ENCODE measurements at places on chromosomes 3 and 15.
A peak's percentile ranks its signal among the peaks of the same experiment; 100 is the strongest.

DNA sequence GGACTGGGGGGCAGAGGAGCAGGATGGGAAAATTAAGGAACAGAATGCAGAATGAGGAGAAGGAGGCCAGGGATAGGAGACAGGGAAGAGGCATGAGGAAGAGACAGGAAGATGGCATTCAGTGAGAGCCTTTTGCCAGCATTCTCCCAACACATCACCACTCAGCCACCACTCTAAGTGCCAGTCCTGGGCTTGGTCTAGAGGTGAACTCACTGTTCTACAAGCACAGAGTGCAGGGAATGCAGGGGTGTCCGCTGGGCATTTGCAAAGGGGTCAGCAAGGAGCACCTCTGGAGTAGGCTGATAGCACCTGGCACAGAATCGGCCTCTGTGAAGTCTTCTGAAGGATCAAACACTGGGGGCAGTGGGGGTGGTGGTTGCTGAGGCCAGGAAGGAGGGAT is 14.6 kb upstream of the IGDCC3 start:
- no peak for DNase-seq

- no peak for DNase-seq
These were observed 32.3 kb downstream of the FSTL1 start for GRCh38 chr3:120418446-120418845.

GRCh38 chr15:74752531-74752930 is 3.9 kb downstream of the CYP1A2 start:
- DNase-seq = no peak

- no peak for DNase-seq
These were observed 14.8 kb upstream of the LCTL start for GRCh38 chr15:66580643-66581042.

DNA sequence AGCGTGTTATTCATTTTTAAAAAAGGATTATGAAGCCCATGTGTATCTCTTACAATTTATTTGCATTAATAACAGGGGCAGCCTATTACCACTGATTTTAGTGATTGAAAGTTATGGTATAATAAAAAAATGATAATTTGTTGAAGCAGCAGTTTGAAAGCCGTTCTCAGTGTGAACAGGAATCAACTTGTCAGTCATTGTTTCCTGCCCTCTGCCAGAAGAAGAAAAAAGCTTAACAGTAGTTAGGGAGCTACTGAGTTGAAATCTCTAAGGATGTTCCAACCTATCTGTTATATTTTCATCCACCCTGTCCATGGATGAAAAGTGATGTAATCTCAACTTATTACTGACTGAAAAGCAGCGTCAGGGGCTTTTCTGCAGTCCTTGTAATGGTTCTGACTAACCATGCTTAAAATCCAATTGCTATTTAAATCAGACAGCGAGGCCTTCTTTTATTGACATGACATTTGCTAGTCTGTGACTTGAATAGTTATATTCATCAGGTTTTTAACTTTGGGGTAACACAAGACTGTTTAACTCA is 486.7 kb downstream of the ROBO2 start:
- no peak for DNase-seq

- no peak for DNase-seq
These were observed 20.2 kb downstream of the PARP16 start for GRCh38 chr15:65266469-65266868.

DNA sequence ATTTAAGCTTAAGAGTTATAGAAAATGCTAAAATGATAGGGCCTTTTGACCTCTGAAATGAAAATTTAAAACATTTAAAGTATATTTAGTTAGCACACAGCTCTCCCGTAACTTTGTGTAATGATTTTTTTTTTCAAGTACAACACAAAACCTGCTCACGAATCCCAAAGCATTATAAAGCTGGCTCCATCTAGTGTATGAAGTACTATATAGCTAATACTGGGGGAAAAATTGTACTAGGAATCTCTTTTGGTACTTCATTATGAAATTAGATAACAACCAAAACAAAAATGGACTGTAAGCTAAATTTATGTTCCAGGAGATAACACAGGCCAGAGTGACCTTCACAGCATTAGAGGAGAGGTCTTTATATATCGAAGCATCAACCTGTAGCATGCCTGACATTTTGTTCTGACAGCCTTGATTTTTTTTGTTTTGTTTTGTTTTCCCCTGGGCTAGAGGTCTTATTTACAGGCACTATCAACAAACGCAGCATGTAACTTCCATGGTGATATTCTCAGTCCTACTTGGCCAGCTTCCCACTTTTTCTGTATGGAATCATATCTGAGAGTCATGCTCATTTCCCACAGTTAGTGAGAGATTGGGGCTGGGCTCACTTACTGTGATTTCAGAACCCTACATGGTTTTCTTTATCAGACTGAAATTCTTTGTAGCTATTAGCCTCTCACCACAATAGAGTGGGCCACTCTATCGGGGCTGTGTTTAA is 116.3 kb downstream of the MITF start:
- no peak for DNase-seq

- no peak for DNase-seq
These were observed 80.4 kb downstream of the TRANK1 start for GRCh38 chr3:36864180-36865053.

DNA sequence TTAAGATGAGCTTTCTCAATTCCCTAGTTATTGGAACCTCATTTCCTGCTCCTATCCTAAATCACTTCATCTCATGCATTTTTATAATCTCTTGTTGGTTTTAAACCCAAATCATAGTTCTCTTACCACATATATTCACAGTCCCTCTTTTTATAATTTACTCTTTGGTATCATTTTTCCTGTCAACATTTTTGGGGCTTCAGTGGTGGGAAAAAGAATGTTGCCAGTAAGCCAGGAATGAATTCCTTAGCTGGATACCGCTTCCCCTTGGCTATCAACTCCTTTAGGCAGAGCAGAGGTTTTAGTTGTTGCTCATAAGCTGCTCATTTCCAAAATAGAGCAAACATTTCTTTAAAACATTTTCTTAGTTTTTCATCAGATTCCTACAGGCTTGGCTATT is 112.3 kb downstream of the GALK2 start:
- no peak for DNase-seq

DNA sequence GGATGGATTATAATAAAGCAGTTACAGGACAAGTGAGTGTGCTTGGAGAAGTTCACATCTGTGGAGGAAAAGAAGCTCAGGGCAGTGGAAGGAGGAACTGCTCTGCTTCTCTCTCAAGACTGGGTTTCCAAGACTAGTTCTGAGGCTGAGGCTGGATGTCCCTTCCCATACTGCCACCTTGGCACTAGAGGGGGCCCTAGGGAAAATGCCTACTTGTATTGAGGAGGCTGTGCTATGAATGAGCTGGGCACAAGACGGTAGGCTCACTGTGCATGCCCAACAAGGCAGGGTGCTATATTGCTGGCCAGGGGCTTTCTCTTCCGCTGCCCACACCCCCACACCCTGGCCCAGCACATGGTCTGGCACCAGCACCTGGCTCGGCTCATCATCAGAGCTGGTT is 65.2 kb downstream of the SLCO2A1 start:
- DNase-seq = no peak

DNA sequence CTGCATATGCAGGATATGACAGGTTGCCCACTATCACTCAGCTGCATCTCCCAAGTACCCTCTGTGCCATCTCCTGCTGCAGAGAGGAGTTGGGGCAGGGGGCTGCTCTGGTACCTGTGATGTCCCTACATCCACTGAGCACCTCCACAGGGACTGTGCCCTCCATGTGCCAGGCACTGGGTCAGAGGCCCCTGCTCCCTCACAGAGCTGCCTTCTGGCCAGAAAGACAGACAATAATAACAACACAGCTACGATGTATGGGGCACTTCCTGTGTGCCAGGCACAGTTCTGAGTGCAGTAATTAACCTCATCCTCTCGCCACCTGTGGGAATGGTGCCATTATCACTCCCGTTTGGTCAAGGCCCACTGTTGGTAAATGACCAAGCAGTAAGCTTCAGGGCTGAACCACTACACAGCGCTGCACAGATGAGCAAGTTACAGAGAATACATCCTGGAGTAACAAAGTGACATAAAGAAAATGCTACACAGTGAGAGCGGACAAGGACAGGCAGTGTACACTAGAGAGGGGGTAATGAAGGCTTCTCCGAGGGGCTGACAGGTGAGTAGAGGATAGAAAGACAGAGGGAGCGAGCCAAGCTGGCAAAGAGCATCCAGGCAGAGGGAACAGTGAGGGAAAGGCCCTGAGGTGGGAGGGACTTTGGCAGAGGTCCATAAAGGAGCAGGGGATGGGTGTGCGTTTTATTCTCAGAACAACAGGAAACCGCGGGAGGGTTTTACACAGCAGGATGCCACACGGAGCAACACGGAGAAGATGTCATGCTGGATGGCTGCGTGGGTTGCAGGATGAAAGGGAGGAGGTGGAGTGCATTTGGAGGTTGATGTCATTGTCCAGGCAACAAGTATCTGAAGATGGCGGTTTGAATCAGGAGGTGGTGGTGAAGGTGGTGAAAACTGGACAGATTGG is 13.6 kb downstream of the WNT7A start:
- peak; percentile 80 for DNase-seq

DNA sequence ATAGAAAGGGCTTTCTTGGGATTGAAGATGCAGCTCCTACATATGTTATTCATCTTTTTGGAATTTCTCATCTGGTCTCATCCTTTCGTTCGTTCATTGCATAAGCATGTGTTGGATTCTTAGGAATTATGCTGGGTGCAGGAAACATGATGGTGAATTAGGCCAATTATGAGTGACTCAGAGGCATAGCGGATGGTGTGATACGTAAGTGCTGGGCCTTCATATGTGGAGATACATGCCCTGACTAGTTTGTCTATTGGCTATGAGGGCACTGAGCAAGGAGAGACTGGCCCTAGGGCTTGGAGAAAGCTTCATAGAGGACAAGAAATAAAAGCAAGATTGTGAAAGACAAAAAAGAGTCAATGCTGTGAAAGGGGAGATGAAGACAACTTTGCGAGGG is 235.1 kb downstream of the MYRIP start:
- DNase-seq = no peak

- DNase-seq = no peak
These were observed 350.9 kb downstream of the ZIC1 start for GRCh38 chr3:147760085-147760484.

DNA sequence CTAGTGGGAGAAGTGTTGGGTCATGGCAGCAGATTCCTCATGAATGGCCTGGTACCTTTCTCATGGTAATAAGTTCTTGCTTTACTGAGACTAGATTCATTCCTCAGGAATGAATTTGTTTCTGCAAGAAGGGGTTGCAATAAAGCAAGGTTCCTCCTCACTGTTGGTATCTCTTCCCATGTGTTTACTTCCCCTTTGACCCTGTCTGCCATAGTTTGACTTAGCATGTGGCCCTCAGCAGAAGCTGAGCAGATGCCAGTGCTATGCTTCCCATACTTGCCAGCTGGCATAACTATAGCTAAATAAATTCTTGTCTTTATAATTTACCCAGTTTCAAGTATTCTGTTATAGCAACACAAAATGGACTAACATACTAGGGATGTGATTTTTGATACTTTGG is 163.6 kb upstream of the COL8A1 start:
- DNase-seq = no peak

DNA sequence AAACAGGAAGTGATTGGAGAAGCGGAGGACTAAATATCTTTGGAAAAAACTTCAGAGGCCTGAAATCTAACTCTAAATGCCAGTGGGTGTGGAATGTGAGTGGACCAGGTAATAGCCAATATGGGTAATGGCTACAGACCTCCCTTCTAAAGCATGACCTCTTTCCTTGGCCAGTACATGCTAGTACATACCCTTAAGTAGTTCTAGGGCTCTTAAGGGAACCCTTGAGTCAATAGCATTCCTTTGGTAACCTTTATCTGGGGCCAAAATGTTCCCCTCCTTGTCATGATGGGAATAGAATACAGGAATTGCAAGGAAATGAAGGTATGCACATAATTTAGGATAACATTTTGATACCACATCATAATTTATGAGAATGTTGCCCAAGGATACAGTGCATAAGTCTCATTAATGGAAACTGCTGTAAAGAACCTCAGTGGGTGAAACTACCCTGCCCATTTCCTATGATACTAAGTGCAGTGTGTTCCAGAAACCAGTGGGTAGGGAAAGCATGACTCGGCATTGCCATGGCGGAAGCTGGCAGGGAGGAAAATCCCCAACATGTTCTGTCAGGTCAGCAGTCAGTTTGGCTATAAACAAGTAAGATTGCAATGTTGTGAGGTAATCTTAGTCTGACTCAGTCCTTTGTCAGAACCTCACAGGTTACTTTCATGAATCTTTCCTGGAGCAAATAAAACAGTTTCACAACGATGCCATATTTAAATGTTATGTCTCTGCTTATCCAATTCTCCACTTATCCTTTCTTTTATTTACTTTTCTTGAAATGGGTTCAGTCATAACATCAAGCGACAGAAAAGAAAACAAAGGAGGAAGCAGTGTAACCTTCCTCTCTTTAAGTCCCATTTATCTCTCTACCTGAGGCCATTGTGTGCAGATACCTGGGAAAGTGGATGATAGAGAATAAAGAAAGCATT is 23.5 kb upstream of the RAP2B start:
- DNase-seq = no peak

GRCh38 chr3:51943451-51944391 is 1.6 kb downstream of the PARP3 start:
- DNase-seq = no peak

- no peak for DNase-seq
These were observed 406.2 kb downstream of the RBMS3 start for GRCh38 chr3:29686889-29687592.

- no peak for DNase-seq
These were observed 261.3 kb upstream of the NECTIN3 start for GRCh38 chr3:110810356-110810755.

DNA sequence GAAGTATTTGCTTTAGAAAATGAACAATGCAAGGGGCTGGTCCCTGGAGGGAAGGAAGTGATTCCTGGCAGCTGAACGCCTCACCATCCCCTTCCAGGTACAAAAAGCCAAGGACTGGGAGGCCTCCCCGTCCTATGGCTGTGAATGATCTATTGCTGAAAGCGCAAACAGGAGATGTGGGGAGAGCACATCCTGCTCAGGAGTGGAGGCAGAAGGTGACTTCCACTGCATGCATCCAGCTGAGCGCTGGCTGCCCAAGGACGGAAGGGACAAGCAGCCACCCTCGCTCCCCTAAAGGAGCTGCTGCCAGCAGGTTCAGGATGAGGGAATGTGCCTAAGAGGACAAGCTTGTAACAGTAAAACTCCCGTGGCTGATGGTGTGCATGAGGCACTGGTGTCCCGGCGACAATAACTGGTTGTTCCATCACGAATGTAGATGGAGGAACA is 41.4 kb downstream of the ABTB1 start:
- DNase-seq = no peak

DNA sequence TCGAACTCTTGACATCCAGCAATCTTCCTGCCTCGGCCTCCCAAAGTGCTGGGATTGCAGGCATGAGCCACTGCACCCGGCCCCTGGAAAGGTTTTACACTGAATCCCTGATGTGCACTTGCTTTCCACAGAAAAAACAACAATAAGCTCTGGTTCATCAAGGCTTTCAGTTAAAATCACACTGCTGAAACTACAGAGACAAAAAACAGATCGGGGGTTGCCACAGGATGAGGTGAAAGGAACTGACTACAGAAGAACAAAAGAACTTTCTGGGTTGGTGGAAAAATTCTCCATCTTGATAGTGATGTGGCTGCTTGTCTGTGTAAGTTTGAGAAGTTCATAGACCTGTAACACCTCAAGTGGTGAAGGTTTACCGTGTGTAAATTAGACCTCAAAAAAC is 2.9 kb downstream of the RAB43 start:
- DNase-seq = peak; percentile 68

Measured in naive thymus-derived CD8-positive, alpha-beta T cell (primary cell).